ENCODE measurements at places on chromosomes 5 and 9.

DNA sequence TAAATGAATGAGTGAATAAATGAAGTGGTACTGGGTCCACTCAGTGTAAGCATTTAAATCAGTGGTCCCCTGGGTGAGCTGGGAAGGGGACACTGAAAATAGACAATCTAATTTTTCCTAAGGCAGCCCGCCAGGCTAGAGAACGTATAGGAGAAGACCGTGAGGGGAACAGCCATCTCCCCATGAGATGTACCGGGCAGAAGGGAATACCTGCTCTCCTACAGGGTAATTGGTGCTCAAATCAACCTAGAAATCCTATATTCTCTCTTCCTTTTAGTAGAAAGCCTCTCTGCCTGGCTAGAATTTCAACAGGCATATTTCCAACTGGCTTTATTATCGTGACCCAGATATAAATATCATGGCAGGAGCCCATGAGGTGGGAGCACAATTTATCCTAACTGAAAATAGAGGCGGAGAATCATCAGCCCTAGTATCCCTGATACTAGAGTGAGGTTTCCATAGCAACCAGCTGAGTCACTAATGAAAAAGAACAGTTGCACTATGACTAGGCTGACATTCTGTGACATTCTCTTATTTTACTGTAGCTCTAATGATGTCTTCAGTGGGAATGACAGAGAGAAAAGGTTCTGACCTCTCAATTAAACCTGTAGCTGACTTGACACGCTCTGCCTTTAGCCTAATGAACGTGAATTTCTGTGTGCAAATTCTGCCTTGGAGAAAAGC, 96.5 kb upstream of the CAST start:
- DNase-seq: peak; percentile 22

- DNase-seq: no peak
Measured at GRCh38 chr9:77856615-77857014, 175.0 kb downstream of the GNAQ start.

DNA sequence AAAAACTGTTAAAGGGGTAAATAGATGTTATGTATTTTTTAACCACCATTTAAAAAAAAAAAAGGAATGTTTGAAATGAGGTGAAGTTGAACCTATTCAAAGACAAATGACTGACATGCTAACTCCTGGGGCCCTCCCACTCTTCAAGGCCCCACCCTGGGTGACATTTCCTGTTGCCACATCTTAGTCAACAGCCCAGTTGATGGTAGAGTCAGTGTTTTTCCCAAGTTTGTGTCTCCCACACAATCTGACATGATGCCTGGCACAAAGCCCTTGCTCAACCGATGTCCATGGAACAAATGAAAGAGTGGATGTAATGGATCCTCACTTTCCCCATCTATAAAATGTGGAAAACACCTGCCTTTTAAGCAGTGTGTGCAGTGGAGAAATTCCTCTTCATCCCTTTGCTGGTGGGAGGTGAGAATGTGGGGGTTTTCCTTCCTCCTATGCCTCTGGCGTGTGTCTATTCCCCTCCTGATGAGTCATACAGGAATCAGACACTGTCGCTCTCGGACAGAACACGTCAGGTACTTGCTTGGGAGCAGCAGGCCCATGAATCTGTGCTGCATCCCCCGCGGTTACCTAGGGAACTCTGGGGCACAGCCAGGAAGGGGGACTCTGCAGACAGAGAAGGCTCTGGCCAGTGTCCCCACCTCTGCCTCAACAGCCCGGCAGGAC, 13.7 kb upstream of the ADRA1B start:
- DNase-seq: no peak

DNA sequence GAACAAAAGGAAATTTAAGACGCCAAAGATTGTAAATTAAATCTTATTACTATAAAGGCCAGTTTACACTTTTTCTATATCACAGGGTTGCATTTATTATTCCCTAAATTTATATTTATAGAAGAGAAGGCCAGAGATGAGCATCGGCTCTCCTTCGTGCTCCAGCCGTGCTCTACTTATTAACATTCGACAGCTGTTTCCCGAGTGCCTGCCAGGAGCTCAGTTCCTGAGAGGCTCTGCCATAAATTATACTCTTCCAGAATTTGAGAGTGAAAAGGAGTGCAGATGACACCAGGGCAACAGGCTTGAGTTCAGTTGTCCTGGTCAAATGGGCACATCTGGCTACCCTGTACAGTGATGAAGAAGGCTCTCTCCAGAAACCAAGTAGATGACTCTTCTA, 70.1 kb downstream of the PCSK5 start:
- DNase-seq: no peak

GRCh38 chr9:106925392-106925791, 62.4 kb downstream of the ZNF462 start:
- DNase-seq: no peak

GRCh38 chr5:54390015-54390414, 65.5 kb upstream of the HSPB3 start:
- peak; percentile 77 for DNase-seq
